ENCODE measurements at places on chromosomes 11 and 22.

DNA sequence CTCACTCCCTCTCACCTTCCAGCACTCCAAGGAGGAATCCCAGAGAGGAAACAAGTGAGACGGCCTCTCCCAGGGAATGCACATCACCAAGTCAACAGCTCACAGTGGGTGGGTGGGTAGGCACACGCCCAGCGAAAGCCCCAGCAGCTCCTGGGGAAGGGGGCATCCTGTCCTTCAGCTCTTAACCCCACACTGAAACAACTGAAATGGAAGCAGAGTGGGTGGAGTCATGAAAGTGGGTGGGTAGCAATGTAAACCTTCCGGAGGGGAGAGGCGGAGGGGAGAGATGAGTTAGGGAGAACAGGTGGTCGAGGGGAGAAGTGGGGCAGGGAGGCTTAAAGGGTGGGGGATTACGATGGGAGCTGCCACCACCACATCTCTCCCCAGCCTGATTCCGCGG is 5.4 kb downstream of the MCHR1 start:
- DNase-seq, result no peak

GRCh38 chr11:100013011-100013410 is 674.1 kb upstream of the ARHGAP42 start:
- no peak for DNase-seq

- no peak for DNase-seq
Observed at GRCh38 chr22:50530877-50531545, 1.2 kb upstream of the TYMP start.

DNA sequence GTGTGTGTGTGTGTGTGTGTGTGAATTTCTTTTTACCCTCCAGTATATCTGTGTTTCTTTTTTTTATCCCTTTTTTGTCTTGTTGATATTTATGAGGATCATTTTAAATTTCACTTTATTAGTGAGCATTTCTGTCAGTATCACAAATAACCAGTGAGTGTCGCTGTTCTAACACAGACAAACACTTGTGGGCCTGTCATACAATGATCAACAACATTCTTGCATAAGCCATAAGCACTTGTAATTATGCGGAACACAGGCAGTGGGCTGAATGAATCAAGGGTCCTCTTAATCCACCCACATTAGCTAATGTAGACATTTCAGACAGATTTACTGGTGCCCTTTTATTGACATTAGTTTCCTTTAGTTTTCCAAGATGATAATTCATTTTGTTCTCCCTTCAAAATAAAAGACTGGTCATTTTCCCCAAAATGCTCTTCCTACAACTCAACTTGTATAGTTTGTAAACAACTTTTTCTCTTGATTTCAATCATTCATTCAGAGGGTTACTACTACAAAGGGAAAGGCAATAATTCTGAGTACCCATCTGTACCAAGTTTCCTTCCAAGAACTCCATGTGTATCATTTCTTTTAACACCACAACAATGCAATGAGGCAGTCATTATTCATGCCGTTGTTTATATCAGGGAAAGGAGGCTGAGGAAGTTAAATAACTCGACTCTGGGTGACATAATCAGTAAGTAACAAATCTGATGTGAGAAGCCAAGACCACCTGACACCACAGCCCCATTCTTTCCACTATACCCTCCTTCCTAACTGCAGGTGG is 34.5 kb upstream of the ANO3 start:
- DNase-seq, result no peak

DNA sequence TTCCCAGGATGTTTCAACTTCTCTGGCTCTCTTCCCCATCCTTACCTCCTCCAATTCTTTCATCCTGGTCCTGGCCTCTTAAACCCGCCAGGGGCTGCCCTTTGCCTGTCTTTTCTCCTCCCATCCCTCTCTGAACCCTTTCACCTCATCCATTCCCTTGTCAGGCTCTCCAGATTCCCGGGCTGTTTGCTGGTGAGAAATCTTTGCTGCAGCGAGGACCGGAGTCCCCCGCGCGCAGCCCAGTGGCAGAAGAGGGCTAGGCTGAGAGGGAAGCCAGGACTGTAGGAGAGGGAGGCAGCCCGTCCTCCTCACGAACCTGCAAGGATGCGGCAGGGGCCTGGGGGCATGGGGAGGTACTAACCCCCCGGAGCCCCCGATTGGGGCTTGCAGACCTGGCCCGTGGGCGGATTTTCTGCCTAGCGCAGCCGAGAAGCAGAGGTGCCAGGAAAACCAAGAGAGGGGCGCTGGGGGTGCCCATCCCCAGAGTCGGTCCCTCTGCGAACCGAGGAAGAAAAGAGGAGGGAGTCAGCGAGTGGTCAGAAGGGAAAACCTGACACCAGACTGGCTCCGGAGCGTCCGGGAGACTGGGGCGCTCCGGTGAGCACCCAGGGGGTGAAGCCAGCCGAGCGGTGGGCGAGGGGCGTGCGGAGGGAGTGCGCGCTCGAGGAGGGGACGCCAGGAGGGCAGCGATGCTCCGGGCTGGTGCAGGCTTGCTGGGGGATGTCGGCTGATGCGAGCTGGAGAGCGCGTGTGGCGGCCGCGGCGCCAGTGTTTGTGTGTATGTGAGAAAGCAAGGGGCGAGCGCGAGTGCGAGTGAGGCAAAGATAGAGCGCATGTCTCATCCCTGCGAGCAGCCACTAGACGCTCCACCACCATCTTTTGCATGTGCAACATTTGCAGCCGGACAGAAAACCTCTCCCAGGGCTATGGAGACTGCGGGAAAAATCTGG is at the start of gene GRIA4:
Gene GRIA4 (plus strand): TSS at position 242 of the 950 bp plus-strand sequence. CDS start 925 bp downstream, outside the sequence.
- DNase-seq, result no peak

DNA sequence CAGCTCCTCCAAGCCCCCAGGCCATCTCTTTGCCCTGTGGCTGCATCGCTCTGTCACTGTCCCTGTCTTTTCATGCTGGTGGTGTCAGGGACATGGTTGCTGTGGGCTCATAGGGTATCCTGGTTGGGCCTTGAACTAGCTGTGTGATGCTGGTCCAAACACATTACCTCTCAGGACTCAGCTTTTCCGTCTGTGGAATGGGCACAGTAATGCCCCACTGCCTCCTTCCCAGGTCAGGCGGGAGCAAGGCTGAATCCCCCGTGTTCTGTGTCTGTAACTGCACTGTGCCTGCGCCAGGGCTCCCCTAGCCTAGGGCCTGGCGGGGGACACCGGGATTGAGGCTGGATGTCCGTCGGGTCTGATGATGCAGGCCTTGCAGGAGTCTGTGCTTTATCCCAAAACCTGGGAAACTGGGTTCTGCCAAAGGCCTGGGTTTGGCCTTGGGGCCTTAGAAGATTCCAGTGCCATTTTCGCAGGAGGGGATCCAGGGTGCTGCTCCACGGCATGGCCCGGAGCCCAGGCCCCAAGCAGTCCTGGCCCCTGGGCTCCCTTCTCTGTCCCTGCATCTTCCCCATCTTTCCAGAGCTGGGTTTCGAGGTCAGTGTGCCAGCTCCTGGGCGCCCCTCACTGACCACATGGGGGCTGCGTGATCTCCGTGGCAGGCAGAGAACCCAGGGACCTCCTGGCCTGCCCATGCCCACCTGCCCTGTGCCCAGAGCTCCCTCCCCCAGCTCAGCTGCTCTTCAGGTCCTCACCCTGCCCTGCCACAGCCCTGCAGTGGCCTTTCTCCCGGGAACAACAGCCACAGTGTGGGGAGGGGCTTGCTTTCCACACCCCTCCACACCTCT is 32.7 kb upstream of the CELSR1 start:
- DNase-seq, result no peak

DNA sequence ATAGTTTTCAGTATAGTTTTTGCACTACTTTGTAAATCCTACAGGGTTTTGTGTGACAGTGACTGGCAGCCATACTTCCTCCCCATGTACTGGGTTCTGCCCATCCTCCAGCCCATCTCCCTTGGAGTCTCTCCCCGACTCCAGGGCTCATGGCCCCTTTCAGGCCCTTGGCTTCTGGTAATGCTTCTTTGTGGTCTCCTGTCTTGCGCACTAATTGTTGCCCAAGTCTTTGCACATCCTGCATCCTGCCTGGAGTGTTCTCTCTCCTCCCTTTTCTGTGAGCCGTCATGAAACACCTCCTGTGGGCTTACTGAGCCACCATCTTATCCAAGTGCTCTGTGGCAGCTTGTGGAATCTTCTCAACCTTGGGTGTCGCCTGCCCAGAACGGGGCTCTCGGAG is 11.4 kb upstream of the KCNQ1OT1 start:
- DNase-seq, result no peak

- no peak for DNase-seq
Observed at GRCh38 chr22:44658311-44658953, 43.6 kb upstream of the PRR5 start.

DNA sequence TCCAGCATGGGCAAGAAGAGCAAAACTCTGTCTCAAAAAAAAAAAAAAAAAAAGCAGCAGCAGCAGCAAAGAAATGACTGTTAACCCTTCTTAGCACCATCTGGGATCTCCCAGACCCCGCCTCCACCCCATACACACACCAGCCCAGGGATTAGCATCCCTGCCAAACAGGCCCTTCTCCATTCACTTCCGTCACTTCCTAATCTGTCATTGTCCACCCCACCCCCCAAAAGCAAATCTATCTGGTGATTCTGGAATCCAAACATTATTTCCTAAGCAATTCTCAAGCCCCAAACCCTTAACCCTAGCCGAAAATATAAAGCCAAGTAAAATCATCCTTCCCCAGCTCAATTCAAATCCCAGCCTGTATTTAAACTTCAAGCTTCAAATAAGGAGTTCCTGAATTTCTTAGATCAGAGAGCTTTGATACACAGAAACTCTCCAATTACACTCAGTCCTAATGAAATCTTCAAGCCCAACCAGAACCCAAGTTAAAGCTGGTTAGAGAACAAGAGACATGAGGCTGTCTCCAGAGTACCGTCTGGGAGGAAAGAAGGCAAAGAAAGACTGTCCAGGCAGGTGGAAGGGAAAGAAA is 6.0 kb upstream of the AHNAK start:
- no peak for DNase-seq

DNA sequence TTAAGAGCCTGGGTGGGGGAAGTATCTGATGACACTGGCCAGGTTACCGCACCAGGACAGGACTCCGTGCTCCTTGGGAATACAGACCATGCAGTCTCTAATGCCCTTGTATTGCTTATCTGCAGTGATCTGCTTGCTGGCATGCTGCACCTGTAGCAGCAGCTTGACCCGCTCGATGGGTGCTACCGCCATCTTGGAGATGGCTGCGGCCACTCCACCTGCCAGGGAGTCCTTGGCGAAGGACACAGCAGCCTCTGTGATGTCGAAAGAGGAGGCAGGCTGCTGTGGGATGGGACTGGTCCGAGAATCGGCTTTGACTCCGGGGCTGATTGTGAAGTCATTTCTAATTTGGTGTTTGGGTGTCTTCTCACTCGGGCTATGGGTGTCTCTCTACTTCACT is 3.1 kb downstream of the WBP2NL start:
- DNase-seq, result no peak

GRCh38 chr11:96396637-96397036 is 6.8 kb downstream of the JRKL start:
- no peak for DNase-seq

DNA sequence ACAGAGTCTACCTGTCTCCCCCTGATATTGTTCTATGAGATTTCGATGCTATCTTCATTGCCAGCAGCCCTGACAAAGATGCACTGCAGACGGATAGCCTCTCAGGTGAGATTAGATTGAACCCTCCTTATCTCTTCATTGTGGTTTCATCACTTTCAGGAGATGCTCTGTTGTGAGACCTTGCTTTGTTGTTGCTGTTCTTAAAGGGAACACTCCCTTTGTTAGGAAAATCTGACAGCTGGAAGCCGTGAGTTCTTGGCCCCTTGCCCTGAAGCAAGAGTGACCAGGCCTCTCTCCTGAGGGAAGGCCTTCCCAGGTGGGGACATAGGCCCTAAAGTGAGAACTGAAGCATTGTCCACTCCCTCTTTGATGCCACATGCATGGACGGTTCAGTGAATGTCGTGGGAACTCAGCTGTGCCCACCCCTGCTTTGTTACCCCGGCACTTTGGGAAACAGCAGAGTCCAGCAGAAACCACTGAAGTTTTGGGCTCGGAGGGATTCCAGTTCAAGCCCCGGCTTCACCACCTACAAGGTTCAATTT is 976.1 kb downstream of the TBC1D22A start:
- no peak for DNase-seq

GRCh38 chr11:63510360-63511047 is 4.6 kb downstream of the LGALS12 start:
- no peak for DNase-seq

GRCh38 chr11:27234961-27235360 is 128.1 kb downstream of the CCDC34 start:
- DNase-seq, result no peak

GRCh38 chr11:35083431-35084238 is 55.3 kb upstream of the CD44 start:
- DNase-seq, result peak; percentile 42

DNA sequence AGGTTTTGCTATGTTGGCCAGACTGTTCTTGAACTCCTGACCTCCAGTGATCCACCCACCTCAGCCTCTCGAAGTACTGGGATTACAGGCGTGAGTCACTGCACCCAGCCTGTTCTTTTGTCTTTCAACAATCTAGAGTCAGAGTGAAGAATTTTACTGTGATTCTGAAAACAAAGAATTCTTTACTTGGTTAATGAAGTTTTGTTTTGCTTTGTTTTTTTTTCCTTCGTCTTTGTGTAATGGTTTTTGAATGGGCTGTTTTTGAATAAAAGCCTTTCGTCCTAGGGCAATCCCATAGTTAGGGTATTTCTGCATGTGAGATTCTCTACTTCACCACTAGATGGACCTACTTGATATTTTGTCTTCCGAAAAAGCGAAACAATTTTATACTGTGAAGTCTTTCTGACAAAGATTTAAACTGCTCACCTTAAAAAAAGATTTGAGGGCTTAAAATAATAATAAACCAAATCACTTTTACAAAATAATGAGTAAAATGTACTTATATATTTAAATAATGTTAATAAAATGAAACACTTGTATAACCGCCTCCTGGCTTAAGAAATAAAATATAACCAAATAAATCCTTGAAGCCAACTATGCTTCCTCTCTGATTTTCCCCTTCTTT is 43.4 kb upstream of the SC5D start:
- no peak for DNase-seq

DNA sequence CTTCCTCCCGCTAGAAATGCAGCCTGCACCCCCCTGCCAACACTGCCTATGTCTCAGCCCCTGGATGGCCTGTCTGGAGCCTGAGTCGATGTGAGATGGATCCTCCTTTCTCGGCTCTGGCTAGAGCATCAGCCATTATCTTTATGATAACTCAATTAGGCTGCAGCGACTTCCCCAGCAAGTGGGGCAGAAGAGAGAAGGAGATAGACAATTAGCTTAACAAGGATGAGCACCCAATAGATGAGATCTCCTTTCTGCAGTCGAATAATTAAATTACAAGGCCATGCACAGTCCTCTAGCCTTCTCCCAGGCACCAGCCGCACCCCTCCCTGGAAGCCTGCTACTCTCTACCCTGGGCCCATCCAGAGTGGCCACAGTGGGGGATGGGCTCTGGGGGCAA is 179.3 kb downstream of the CEP164 start:
- DNase-seq, result no peak

Data from effector CD8-positive, alpha-beta T cell (primary cell).